ENCODE measurements at places on chromosomes 2 and 18.

DNA sequence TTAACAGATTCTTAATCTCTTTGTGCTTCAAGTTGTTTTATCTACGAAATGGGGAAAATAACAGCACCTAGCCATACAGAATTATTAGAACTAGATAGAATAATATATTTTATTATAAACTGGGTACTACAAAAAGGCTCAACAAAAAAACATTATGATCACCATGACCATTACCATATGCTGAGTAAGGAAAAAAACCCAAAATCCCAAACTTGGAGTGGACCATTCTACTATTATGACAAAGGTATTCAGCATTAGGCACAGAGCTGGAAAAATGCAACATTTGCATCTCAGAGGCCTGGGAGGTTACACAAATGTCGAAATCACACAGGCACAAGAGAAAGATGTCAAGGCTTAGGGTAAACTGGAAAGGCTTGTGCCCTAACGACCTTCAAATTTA lies 162.8 kb downstream of the SRBD1 start:
- no peak for DNase-seq

- no peak for DNase-seq
Observed at GRCh38 chr2:600542-601386, 76.4 kb downstream of the TMEM18 start.

GRCh38 chr2:234558642-234559041 lies 61.8 kb upstream of the ARL4C start:
- no peak for DNase-seq

DNA sequence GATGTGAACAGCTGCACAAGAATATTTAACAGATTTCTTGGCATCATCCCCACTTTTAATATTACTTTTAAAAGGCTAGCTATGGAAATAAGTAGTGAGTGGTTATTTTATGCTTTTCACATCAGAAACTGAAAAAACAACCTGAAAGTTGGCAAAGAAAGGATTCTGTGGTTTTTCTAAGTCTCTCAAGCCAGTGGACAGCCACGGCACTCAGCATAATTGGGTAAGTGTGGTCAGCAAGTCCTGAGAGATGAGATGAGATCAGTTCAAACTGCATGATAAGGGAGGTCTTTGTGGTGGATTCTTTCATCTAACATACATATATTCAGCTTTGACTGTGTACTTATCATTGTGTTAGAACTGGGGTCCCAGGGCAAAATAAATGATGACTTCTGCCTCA lies 105.2 kb downstream of the LYPD6B start:
- no peak for DNase-seq

DNA sequence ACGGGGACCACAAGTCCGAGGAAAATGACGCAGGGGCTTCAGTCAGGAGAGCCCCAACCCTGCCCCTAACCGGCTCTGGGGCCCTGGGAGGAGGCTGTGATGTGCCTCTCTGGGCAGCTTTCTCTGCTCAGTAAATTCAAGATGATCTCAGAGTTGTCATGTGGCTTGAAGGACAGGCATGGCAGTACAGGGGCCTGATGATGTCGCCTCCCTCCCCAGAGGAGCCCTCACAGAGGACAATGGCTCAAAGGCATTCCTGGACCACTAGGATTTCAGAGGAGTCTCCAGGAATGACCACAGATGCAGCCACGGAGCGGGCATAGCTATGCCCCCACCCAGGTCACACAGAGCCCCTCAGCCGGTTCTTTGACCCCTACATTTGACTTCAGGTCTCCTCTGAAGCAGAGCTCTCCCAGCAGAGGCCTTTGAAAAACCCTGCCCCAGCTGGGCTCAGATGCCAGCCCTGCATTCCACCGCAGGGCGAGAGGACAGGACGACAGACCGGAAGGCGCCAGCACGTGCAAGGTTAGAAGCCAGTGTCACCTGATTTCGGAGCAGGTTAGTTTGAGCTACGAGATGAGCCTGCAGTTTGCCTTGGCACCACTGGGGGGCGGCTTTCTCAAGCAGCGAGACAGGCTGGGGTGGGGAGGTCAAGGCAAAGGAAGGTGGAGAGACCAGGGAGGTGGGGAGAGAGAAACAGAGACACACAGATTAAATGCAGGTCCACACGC lies 39.2 kb downstream of the BIN1 start:
- peak; percentile 15 for DNase-seq

GRCh38 chr2:46361920-46362666 lies 64.9 kb downstream of the EPAS1 start:
- DNase-seq: no peak

DNA sequence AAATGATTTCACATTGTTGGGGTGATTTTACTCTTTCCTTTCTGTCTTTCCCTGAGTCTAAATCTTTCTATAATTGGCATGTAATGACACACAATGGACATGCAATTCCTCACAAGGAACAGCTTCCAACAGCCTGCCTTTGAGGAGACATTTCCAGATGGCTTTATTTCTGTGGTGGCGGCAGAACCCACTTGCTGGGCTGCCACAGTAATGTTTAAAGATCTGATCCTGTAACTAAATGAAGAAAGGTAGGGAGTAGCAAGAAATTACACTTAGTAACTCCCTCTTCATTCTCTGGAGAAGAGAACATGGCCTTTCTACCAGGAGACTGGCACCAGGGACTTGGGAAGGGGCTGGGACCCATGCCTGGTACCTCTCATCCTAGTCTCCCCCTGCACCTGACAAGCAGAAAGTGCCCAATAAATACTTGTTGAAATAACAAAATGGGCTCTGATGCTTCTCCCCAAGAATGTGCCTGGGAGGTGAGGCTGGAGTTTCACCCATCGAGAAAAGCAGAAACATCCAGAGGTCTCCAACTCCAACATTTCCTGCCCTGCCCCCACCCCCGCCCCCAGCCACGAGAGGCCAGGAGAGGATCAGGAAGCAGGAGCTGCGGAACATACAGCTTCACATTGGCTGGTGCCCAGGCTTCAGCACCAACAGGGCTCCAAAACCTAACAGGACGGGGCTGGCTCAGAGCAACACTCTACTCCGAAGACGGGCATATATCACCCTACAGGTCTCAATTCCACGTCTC lies 92.1 kb downstream of the PXDN start:
- no peak for DNase-seq

DNA sequence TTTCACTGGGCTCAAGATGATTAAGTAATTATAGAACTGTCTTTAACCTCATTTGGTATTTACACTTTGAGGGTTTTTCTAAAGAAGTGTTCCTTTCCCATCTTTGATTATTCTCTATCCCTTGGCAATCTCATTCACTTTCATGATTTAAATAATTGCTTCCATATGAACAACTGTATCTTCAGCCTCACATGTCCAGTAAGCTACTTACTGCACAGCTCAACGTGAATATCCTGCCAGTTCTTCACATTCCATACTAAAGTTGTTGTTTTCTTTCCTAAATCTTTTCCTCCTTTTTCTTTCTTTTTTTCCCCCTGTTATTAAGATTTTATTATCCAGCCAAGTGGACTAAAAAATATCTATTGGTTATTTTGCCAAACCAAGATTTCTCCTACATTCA lies 37.7 kb downstream of the ZC3H15 start:
- DNase-seq: no peak

DNA sequence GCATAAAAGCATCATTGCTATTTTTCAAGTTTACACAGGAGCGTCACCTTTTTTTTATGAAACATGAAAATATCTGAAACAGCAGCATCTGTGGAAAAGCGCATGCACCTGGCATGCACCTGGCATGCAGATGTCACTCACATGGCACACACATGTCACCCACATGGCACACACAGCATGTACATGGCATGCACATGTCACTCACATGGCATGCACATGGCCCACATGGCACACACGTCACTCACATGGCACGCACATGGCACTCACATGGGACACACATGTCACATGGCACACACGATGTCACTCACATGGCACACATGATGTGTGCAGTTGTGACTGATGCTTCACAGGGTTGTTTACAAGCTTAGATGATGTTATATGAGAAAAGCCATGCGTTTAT lies 188.0 kb downstream of the ZNF407 start:
- DNase-seq: no peak

DNA sequence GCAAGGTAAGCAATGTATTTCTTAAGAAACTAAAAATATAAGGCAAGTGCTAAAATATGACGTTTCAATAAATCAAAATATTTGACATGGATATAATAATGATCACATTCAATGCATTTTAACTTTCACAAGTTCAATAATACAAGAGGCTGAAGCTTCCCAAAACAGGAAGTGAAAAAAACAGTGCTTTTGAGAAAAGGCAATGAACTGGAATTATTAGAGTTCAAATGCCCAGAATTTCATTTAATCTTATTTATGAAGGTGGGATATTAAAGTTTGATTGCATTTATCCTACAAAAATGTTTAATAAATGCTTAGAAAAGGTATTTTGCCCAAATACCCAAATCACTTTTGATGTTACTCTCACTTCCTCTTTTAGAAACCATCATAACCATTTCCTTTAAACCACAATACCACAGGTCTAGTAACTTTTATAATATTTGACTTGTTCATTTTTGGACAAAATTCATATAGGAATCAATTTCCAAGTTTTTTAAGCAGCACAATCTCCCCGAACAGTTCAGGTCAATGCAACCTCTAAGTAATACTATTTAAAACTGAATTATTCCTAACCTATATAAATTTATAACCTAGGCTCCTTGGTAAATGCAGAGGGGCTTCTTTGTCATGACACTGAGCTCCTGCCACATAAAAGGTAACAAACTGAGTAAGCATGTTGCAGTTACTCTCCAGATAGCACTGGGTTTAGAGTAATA lies 2.1 kb downstream of the NCKAP1 start:
- DNase-seq: no peak

DNA sequence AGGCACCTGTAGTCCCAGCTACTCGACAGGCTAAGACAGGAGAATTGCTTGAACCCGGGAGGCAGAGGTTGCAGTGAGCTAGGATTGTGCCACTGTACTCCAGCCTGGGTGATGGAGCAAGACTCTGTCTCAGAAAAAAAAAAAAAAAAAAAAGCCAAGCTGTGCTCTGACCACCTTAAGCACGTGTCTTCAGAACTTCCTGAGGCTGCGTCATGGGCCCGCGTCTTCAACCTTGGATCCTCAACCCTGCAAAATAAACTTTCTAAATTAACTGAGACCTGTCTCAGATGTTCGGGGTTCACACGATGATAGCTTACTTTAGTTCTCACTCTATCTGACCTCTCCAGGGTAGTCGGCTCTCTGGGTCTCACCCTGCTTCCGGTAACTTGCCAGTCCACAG lies 65.8 kb upstream of the CABLES1 start:
- no peak for DNase-seq

GRCh38 chr2:228118940-228119339 lies 62.5 kb downstream of the SPHKAP start:
- no peak for DNase-seq

GRCh38 chr2:137865954-137866540 lies 98.2 kb upstream of the HNMT start:
- DNase-seq: peak; percentile 16

- DNase-seq: no peak
Observed at GRCh38 chr2:38156436-38156835, 80.5 kb upstream of the CYP1B1 start.

DNA sequence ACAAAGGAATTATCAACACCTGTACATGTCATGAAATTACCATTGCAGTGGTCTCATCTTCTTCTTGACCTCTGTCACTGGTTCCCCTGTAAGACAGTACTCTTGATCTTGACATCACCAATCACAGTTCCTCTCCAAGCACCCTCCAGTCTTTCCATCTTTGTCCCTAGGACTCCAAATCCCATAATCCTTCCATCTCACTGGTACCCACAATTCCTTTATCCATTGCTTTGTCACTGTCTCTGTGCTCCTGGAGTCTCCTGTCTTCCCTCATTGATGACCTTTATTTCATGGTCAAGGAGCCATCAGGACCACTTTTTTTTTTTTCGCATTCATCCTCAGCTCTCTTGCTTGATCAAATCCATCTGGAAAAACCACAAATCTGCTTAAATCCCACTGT lies 56.7 kb downstream of the COL4A3 start:
- DNase-seq: no peak

DNA sequence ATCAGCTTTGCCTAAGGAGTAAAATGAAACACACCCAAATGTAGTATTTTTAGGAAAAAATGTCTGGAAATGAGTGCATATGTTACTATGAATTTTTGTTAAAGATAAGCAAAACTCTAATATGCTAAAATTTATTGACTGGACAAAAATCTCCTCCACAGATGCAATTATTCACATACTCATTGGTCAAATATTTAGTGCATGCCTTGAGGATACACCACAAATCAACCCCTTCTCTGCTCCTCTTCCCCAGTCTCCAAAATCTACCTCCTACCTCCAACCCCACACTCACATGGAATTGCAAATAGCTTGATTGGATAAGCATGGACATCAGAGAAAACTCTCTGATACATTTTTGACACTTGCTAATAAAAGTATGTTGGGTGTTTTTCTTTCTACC lies 95.6 kb upstream of the CDC42EP3 start:
- no peak for DNase-seq

DNA sequence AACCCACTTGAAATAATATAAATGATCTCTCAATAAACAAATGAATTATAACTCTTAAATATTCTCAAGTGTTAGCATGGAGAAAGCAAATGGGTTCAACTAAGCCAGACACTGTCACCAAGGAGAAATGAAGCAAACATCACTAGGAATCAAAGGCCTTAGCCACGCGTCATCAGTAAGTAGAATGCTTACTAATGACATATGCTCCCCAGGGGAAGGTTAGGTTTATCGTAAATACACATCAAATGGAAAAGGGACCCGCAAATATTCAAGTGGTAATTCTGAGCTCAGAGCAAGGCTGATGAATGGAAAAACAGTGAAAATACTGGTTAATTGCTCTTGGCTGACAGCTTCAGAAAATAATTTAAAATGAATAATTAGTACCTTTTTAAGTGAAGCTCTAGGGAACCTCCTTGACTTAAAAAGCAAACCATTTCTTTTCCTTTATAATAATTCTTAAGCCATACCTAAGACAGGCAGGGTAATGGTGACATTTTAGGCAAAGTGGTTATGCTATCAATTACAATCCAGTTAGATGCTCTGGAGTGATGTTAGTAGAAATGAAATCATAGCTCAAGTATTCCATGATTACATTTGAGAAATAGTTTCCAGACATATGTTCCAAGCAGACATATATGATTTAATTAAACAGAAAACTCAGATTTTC lies 101.5 kb downstream of the ALPK2 start:
- DNase-seq: no peak

DNA sequence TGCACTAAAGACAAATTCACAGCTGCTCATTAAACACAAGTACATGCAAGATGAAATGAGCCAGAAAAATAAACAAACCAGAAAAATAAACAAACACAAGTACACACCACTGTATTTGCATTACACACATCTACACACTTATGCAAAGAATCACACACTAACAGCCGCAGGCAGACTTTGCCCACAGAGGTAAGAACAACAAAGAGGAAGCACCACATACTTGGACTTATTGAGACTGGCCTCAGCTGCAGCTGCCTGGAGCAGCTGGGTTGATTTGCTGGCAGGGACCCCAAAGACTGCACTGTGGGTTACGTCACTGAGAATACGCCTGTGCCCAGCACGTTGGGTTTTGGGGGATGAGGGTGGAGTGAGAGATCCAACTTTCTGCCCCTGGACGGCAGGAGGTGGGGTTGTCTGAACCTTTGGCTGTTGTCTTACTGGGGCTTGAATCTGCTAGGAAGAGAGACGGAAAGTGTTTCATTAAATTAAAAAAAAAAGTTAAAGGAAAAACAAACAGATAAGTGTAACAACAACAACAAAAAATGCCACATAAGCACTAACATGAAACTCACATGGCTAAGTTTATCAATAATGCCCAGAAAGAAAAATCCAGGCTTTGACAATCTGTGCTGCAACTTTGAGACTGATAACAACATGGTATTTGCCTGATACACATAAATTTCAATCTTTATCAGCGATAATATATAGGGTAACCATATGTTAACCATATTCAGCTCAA lies 71.9 kb upstream of the NFU1 start:
- no peak for DNase-seq
